Activated effector memory CD4-positive, alpha-beta T cell treated with anti-CD3 and anti-CD28 coated beads, Interleukin-2, amount 50 U/mL, for 16 hours (primary cell): ENCODE measurements at places on chromosomes 4 and X.

GRCh38 chr4:159069922-159070321 is 33.0 kb upstream of the RAPGEF2 start:
- no peak for DNase-seq

DNA sequence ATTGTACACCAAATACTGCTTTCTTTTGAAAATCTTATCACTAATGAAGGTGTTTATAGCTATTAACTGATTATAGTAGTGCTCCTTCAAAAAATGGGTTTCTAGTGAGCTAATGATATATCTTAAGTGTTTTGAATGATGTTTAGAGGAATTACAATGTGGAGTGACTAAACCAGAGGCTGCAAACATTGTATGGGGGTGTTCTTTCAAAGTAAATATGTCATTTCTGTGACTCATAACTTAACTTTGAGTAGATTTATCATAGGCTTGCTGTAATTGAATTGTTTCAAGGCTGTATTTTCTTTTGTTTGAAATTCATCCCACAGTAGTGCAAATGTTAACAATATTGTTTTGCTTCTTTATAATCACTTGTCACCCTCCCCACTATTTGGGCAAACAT is 141.6 kb downstream of the IL1RAPL2 start:
- DNase-seq, result no peak

GRCh38 chr4:39937683-39938268 is 39.9 kb downstream of the PDS5A start:
- DNase-seq, result no peak

DNA sequence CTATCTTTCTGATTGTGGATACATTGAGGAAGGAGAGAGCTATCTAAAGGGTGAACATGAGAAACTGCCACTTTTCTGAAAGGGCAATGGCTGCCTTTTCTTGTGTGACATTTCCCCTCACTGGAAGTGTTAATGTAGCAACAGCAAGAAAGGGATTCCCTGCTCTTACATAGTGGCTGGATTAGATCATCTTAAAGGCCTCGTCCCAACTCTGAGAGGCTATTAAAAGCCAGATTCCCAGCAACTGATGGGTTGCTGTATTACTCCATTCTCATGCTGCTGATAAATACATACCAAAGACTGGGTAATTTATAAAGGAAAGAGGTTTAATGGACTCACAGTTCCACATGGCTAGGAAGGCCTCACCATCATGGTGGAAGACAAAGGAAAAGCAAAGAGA is 33.7 kb upstream of the ADH7 start:
- no peak for DNase-seq

- no peak for DNase-seq
Observed at GRCh38 chr4:113834298-113834697, 72.8 kb upstream of the CAMK2D start.

GRCh38 chr4:139188648-139189416 is 11.8 kb upstream of the ELF2 start:
- no peak for DNase-seq

GRCh38 chr4:139887962-139888735 is 222.5 kb downstream of the MGST2 start:
- DNase-seq, result no peak

DNA sequence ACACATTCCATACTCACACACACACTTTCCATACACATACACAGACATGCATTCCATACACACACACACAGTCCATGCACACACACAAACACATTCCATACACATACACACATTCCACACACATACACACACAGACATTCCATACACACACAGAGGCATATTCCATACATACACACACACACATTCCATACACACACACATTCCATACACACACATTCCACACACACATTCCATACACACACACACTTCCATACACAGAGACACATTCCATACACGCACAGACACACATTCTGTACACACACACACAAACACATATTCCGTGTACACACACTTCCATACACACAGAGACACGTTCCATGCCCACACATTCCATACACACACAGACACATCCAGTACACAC is 14.8 kb downstream of the LINC00632 start:
- no peak for DNase-seq
